ENCODE measurements at places on chromosomes 11 and 22.

DNA sequence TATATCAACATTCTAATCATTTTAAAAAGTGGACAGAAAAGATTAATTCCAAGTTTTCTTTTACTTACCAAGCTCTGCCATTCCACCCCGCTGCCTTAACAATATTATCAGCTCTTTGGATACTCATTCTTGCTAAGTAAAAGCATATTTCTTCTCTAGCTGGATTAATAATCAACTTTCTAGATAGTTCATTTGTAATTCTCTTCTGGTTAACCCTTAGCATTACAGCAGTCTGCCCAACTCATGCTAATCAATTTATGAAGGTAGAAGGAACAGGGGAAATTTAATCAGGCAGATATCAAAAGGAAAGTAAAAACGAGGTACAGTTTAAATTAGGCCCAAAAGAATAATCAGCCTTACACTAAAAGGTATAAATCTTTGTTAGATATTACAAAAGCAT, 41.0 kb upstream of the SOX6 start:
- no peak for DNase-seq

GRCh38 chr22:48719978-48720661, 1107.6 kb downstream of the BRD1 start:
- DNase-seq: no peak

DNA sequence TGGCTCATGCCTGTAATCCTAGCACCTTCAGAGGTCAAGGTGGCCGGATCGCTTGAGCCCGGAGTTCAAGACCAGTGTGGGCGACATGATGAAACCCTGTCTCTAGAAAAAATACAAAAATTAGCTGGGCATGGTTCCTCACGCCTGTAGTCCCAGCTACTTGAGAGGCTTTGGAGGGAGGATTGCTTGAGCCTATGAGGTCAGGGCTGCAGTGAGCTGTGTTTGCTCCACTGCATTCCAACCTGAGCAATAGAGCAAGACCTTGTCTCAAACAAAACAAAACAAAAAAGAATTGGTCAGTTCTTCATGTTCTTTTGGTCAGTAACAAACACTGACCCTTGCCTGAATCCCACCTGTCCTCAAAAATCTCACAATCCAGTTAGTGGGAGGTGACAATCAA, 36.7 kb upstream of the VSTM5 start:
- DNase-seq: no peak

DNA sequence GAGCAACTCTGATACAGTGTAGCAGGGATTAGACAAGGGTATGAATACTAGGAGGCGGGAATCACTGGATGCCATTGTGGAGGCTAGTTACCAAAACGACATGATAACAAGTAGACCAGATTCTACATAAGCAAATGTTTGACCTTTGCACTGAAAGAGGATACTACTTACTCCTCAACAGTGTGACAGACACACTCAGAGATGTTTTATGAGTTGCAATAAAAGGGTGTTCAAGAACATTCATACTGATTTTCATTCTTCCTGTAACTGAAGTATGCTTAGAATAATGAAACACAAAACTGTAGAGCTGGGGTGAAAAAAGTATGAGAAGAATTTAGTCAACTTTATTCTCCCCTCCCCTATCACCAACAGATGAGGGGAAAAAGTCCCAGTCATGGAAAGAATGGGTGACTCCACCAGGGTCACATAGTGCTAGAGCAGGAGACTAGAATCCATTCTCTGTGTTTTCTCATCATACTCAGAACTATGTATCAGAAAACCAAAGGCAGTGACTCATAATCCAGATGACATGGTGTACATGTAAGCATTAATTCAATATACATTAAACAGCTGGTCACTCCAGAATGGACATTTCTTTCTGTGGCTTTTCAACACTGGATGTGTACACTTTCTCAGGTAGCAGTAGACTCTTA, 32.8 kb downstream of the ARHGAP20 start:
- DNase-seq: no peak

GRCh38 chr11:75400146-75400865, 988 bp downstream of the RPS3 start:
- DNase-seq: no peak

All from hippocampal formation (tissue), 2 donors.